ENCODE measurements at places on chromosomes 12 and 14. TPM values are rescaled to one million over a fixed set of nuclear protein-coding genes. Genes with fewer than 3 reads are reported as not detected.

The PKP2 gene
- 423 TPM for total RNA-seq

The SPIC gene
- not detected for total RNA-seq

The LGALS3 gene
- 249 TPM for total RNA-seq

The ATF7IP gene
- 58.5 TPM for total RNA-seq

The SLC22A17 gene
- total RNA-seq: 10.7 TPM

The ADAMTS20 gene
- not detected for total RNA-seq

All from left ventricle myocardium superior (tissue), 1 donor.